ENCODE measurements at places on chromosomes 11 and 22.

DNA sequence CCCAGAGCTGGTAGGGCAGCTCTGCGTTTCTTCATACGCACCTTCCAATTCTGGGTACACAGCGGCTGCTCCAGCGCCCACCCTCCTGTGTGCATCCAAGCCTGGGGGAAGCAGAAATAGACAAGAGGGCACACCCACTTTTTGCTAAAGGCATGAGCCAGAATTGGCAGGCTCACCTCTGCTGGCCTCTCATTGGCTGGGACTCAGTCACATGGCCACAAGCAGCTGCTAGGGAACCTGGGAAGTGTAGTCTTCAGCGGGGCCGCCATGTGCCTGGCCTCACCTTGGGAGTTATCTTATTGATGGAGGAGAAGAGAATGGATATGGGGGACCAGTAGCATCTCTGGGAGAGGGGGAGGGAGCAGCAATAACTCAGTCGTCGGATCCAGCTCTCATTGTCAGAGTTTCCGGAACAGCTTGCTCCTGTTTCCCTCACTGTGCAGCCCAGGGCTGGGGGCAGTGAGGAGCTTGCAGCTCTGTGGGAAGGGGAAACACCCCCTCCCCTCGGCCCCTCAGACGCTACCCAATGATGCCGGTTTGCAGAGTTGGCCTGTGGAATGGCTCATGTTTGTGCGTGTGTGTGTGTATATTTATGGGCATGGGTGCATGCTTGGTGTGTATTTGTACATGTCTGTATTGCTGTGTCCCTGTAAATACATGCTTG lies 11.8 kb upstream of the MIEF1 start:
- H3K27me3 ChIP-seq: no peaks in the 10 kb centered on the region
- no peak overlapping the region for H3K27ac ChIP-seq
- peak; percentile 75 for DNase-seq

- no peaks in the 10 kb centered on the region for H3K27me3 ChIP-seq
- no peak overlapping the region for H3K4me3 ChIP-seq
- DNase-seq: peak; percentile 34
- no peak overlapping the region for H3K27ac ChIP-seq
- H3K4me1 ChIP-seq: no peaks in the 10 kb centered on the region
Measured at GRCh38 chr22:27113211-27113635, 455.8 kb downstream of the MIAT start.

DNA sequence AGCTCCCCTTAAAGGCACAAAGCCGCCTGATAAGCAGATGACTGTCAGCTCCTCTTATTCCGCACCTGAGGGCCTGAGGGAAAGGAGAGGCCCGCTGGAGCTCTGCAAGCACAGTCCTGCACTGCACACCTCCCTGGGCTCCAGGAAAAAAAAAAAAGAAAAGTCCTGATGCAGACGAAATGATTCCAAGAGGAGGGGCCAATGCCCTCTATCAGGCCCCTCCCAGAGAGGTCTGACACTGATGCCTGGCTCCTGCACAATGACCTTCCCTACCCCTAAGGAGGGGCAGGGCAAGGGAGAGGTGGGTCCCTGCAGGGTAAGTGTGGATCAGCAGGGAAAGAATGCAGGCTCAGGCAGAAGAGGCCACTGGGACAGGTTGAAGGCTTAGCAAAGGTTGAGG lies 572.7 kb downstream of the SOX6 start:
- no peaks in the 10 kb centered on the region for H3K27me3 ChIP-seq
- no peak for DNase-seq
- no peak overlapping the region for H3K27ac ChIP-seq
- no peaks in the 10 kb centered on the region for H3K4me1 ChIP-seq

- no peak for DNase-seq
- no peak overlapping the region for H3K27ac ChIP-seq
- H3K27me3 ChIP-seq: no peaks in the 10 kb centered on the region
- no peaks in the 10 kb centered on the region for H3K4me1 ChIP-seq
- no peaks in the 10 kb centered on the region for H3K36me3 ChIP-seq
Measured at GRCh38 chr22:21688706-21689381, 23.0 kb downstream of the PPIL2 start.

GRCh38 chr22:46652847-46653331 lies 32.7 kb downstream of the GRAMD4 start:
- peaks cover 12% of the 10 kb centered on the region for H3K27me3 ChIP-seq
- no peak overlapping the region for H3K27ac ChIP-seq
- peaks cover 11% of the 10 kb centered on the region for H3K4me1 ChIP-seq
- H3K36me3 ChIP-seq: no peaks in the 10 kb centered on the region
- no peak for DNase-seq

DNA sequence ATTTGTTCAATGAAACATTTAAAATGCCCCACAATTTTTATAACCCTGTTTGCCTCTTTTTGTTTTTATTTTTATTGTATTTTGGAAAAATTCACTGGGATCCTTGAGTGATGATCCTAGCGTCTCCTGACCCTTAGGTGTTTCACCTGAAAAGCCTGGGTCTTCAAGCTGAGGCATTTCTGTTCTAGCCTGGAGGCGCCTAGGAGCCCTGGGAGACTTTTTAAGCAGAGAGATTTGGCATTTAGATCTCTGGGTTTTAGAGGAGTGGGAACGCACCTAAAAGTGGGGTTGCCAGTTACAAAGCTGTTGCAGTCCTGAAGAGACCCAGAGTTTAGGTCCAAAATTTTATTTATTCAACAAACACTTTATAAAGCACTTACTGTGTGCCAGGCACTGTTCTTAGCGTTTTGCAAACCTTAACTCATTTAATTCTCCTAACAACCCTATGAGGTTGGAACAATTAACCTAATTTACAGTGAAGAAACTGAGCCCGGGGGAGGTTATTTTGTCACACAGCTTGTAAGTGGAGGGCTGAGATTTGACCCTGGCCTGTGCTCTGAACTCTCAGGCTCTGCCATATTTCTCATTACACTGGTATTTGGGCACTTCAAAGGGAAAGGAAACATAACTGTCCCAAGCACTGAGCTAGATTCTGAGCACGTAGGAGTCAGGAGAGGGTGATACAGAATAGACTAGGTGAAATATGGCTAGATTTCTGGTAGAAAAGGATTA lies 834 bp upstream of the FADS1 start:
- no peak for DNase-seq
- no peak overlapping the region for H3K4me3 ChIP-seq
- H3K27ac ChIP-seq: peak overlapping the region; percentile 87
- no peaks in the 10 kb centered on the region for H3K27me3 ChIP-seq
- no peaks in the 10 kb centered on the region for H3K36me3 ChIP-seq
